ENCODE measurements at places on chromosomes 11 and 22.

- no peak for DNase-seq
Measured at GRCh38 chr22:42172773-42173172, 42.2 kb upstream of the CYP2D6 start.

DNA sequence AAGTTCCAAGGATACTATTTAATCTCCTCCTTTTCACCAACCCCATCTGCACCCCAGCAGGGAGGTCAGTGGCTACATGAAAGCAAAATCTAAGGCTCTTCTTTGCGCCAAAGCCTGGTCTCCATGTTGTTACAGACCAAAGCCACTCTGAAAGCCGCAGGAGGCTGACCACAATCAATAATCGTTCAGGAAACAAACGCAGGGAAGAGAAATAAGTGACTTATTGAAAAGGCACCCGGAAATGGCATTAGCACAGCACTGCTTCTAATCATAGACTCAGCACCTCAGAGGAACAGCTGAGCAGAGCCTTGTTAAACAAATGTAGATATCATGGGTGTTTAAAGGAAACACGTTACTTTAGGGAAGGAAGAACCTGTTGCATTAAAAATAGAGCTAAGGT is 183.9 kb downstream of the KIRREL3 start:
- DNase-seq: no peak

- DNase-seq: no peak
Measured at GRCh38 chr11:91998481-91998880, 226.1 kb upstream of the FAT3 start.

GRCh38 chr11:6202041-6202440 is 3.0 kb downstream of the OR52W1 start:
- DNase-seq: no peak

GRCh38 chr22:27810609-27811151 is 9.1 kb upstream of the MN1 start:
- peak; percentile 93 for DNase-seq

GRCh38 chr11:57842873-57843272 is 81.3 kb downstream of the CTNND1 start:
- DNase-seq: no peak

- no peak for DNase-seq
Measured at GRCh38 chr11:65432686-65433582, 10.3 kb downstream of the NEAT1 start.

DNA sequence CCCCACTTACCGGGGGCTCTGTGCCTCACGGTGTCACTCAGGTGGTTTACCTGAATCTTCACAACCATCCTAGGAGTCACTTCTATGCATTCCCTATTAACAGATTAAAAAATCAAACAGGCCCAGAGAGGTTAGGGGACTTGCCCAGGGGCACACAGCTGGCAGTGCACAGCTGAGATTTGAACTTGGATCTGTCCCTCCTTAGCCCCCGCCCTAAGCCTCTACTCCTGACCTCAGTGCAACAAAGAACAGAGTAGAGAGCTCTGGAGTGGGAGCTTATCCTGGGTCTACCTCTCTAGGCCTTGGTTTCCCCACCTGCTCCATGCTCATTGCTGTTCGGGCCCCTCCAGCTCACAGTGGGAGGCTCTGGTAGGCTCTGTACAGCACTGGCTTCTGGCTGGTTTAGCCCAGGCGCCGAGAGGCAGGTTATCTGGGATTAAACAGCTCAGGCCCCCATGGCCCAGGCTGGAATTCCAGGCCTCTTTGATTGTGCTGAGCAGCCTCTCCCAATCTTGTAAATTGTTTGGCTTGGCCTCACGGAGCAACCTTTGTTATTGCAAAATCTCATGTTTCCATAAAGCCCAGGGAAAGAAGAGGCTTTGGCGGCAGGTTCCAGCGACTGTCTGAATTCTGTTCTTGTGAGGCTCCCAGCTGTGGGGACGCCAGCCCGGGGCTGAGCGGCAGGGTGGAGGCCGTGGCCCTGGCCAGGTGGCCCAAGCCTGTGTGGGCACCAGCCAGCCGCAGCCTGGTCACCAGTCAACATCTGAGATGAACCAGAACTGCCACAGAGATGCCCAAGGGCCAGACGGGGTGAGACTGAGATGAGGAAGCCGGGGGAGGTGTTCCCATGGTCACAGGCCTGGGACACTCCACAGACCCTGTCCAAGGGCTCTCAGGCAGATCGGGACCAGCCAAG is 28.9 kb upstream of the SHISAL1 start:
- DNase-seq: peak; percentile 78

Measured in muscle of leg (tissue), 16 donors.